Activated naive CD4-positive, alpha-beta T cell treated with anti-CD3 and anti-CD28 coated beads, Interleukin-2, amount 50 U/mL, for 16 hours (primary cell): ENCODE measurements at places on chromosomes 4 and X.

DNA sequence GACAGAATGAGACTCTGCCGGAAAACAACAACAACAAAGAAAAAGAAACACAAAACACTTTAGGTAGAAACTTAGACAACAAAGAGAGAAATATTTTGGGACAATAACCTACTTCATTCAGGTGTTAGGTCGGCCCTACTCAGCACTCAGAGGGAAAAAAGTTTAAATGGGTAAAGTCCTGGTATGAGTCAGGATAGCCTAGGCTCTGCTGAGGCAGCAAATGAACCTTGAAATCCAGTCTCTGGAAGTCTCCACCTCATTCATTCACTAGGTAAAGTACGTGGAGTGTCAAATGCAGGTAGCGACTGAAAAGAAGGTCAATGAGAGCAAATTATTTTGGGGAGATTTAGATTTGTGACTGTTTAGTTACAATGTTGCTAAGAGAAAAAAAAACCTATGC, 127.4 kb downstream of the FHDC1 start:
- DNase-seq = no peak

GRCh38 chrX:67601771-67602170, 58.0 kb downstream of the AR start:
- DNase-seq = no peak

DNA sequence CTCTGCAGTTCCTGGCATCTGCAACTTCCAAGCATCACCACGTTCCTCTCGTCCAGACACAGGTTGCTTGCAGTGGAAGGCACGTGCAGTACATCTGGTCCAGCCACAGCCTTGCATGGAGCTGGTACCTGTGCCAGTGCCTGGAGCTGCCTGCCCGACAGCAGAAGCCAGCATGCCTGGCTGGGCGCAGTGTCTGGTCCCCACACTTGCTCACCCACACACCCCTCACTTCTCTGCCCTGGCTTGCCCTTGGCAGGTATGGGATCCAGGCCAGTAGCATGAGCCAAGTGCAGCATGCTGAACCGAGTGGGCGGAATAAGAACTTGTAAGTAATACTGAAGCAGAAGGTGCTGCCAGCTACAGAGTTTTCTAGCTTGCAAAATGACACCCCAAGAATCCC, 39.9 kb downstream of the SH3BGRL start:
- no peak for DNase-seq

DNA sequence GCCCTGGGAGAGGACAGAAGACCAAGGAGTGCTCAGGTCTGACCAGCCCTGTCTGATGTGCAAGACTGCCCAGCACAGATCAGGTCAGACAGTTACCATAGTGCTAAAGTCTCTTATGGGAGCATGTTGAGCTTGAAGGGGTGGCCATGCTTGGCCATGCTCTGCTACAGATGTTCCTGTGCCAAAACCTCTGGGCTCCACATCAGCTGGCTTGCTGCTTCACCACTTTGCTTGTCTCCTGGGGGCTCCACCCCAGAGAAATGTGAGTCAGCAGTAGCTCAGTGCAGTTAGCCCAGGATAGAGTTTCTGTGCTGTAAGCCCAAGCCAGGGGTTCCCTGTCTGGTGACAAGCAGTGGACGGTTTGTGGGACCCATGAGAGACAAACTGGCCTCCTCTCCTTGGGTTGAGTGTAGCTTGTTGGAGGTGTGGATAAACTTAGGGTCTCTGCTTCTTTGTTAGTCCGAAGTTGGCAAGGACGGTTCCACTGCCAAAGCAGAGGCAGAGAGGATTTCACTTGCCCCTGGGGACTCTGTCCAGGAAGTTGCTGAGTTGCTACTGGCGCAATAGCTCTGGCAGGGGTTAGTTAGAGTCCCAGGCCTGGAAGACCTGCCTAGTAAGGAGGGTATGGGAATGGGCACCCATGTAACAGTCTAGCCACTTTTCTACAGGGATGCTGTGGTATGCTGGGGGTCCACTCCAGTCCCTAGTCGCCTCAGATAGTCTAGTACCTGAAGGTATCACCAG, 8.7 kb upstream of the TMSB15C start:
- no peak for DNase-seq

GRCh38 chr4:89572224-89572858, 264.6 kb downstream of the SNCA start:
- DNase-seq = no peak
